Hematopoietic multipotent progenitor cell treated with erythropoietin and hydrocortisone succinate and interleukin-3 and kit ligand, for 8 days (in vitro differentiated cells): ENCODE measurements at places on chromosomes 5 and 9.

DNA sequence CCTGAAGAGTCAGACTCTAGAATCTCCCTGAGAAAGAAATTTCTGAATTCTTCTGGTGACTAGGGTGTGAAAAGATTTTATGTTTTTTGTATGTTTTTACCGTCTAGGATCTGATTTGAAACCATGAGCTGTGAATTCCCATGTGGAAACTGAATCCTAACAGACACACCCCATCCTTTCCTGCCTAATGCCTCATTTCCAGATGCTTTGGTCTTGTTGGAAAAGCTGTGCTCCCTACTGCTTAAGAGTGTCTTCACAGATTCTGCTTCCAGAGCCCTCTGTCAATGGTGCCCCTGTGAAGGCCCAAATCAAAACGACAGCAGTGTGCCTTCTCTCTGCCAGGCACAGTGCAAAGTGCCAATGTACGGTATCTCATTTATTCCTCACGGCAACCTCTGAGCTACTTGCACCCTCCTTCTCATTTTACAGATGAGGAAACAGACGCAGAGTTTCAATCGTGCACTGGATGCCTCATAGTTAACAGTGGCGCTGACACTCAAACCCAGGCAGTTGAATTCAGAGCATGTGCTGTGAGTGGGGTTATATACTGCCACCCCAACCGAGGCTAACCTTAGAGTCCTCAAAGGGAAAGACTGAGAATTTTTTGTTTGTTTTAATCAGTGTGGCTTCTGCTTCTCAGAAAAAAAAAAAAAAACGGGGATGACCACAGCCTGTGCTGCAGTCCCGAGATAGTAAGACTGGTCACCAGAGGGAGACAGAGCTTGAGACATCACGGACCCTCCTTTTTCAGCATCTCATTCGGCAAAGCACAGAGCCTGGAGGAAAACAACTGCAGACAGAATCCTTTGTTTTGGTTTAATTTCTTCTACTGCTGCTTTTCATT lies 188.4 kb downstream of the SNCAIP start:
- DNase-seq, result peak; percentile 37

DNA sequence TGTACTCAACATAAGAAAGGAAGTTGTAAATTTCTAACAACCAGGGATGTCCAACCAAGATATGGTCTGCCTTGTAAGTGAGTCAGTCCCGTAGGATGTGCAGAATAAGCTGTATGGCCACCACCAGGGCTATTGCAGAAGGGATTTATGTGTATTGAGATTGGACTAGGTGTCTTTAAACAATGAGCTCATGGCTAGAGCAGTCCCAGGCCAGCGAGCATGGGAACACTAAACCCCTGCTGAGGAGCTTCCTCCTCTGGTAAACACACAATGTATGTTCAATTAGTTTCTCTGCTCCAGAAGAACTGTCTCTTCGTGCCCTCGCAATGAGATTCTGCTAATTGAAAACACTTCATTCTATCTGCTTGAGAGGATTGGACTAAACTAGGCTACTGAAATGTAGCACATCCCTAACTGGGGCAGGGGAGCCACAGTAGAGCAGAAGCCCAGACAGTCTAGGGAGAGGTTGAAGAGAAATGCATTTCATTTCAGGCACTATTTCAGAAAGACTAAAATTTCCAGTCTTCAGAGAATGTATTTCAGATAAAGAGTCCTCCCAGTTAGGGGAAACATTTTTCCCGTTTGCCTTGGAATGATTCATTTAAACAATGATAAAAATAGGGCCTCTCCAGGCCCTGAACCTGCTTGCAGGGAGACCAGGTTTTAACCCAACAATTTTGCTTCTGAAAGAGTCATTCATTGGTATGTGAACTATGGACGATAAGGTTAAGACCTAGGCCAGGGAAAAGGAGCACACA lies 154.7 kb downstream of the FAM114A2 start:
- DNase-seq, result no peak

GRCh38 chr5:129377504-129377903 lies 82.6 kb upstream of the ADAMTS19 start:
- DNase-seq, result peak; percentile 1

DNA sequence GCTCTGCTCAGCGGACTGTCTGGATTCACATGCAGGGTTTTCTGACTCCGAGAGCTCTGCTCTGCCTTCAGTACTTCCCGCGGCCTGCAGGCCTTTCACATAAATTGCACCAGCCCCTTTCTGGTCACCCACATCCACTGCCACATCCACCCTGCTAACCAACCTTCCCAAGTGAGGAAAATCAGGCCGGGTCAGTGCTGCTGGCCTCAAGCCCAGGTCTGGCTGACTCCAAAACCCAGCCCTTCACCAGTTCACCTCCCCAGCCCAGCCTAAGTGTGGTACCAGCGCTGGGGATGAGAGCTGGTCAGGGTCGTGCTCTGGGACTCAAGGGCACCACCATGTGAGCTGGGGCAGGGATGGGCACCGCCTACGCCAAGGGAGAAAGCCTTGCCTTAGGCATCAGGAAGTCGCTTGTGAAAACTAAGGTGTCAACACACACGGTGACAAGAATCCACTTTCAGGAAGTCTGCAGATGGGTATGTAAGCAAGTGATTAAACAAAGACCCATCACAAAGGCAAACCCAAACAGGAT lies 12.3 kb downstream of the LMAN2 start:
- DNase-seq, result no peak

- DNase-seq, result no peak
Measured at GRCh38 chr5:112467485-112467884, 48.4 kb upstream of the EPB41L4A start.

DNA sequence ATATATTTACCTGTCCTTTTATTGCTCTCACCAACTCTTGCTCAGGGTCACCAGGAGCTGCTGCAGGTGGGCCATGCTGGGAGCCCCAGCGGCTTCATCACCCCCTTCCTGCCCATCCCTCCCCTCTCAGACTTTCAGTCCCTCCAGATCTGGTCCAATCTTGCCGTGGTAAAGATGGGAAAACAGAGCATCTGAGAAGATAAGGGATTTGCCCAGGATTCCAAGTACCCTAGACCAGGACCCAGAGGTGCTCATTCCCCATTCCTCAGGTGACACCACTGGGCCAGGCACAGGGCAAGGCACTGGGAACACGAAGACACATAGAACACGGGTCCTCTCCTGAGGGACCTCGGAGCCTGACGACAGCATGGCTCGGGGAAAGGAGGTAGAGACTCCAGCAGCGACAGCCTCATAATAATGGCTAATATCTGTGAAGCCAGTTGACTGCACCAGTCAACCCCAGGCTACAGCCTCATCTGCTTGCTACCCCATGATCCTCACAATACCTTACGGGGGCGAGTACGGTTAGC lies 18.0 kb downstream of the TMOD1 start:
- no peak for DNase-seq

- no peak for DNase-seq
Measured at GRCh38 chr5:112125903-112126302, 293.2 kb downstream of the EPB41L4A start.

- no peak for DNase-seq
Measured at GRCh38 chr5:91938441-91938840, 555.3 kb upstream of the ARRDC3 start.
